ENCODE measurements at places on chromosomes 12 and 14. TPM values are rescaled to one million over a fixed set of nuclear protein-coding genes. Genes with fewer than 3 reads are reported as not detected.
A peak's percentile ranks its signal among the peaks of the same experiment; 100 is the strongest.

- no peak for ATAC-seq
Measured at GRCh38 chr12:71865166-71865713, 25.7 kb downstream of the TBC1D15 start.

DNA sequence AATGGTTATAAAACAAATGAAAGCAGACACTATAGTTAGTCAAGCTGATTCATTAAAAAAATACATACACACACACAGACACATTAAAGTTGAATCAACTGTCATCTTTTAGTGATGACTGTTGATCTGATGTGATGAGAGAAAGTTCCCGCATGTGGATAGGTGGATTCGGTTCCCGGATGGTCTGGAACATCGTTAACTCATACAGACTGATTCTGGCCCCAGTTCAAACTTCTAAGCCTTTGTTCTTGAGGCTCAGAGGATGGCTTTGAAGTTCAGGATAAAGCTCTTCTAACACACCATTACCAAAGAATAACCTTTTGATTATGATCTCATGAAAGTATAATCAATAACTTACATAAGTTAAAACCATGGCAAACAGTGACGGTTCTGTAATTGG, 27.5 kb downstream of the WIF1 start:
- ATAC-seq, result no peak

KLRB1 gene
- not detected for total RNA-seq

RAD9B gene
- total RNA-seq, result 0.35 TPM

DNA sequence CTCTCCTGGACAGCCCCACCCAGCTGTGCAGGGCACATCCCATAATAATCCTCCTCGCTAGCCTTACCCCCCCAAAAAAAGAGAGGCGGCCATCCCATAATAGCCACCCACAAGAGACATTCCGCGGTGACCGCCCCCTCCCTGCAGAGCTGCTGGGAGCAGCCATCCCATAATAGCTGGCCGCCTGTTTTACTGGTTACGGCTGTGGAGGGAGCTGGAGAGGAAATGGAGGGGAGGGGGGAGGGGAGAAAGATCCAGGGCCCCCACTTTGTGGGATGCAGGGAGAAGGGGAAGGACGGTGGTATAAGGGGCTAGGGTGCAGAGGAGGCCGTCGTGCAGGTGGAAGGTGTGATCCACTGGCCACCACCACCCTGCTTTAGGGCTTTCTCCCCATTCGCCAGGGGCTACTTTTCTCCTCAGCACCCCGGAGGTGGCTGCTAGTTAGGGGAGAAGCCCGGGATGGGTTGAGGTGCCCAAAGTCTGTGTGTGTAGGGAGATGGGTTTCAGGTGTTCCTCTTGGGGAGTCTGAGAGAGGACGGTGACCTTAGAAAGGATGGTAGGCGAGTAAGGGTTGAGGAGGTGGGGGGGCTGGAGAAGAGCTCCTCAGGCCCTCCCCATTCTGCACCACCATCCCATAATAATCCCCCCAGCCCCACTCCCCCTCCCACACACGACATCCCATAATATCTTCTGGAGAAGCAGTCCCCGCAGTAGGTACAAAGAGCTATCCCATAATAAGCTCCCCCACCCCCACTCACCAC, 6.0 kb upstream of the CHD4 start:
- peak; percentile 57 for ATAC-seq

OR4E2 gene
- total RNA-seq, result 0.70 TPM

All from motor neuron (in vitro differentiated cells).